ENCODE measurements at places on chromosomes 5 and 9.

DNA sequence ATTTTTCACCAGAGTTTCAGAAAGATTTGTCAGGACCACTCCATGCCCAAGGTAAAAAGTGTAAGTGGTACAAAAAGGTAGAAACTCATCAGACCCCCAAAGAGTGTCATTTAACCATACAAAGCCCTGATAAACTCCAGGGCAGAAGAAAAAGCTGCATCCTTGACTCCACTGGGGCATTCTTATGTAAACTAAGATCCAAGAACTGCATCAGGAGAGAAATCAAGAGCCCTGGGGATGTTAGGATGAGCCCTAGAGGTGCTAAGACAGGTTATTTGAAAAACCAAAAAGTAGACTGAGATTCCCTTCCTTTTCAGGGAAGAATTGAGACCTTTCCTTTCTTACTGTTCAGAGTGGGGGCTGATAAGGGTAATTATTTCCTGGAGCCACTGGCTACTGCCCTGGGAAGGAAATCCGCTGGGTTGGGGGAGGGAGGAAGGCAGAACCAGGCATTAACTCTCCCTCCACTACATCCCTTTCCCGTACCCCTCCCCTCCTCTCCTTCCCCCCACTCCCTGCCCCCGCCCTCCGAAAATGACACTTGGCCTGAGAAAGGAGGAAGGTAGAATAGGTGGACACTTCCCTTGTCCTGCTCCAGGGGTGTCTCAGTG lies 54.7 kb downstream of the FXN start:
- DNase-seq, result no peak

- DNase-seq, result peak; percentile 32
Observed at GRCh38 chr5:147578228-147579024, 68.6 kb upstream of the DPYSL3 start.

GRCh38 chr9:70488098-70488792 lies 73.8 kb upstream of the KLF9 start:
- DNase-seq, result no peak

DNA sequence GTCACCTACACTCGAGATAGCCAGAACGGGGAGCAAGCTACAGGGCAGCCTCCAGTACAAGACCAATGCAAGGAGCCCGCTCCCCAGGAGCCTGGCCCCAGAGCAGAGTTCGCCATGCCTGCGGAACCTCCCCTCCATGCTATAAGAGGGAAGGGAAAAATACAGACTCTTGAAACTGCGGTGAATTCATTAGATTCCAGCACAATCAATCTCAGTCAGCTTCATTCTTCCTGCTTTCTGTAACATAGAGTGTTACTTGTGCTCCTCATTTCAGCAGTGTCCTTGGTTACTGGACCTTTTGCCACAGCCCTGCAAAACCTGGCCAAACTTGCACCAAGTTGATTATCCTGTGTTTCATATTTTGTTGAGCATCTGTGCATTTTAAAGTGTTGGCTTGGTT lies 22.2 kb upstream of the CREBRF start:
- no peak for DNase-seq

DNA sequence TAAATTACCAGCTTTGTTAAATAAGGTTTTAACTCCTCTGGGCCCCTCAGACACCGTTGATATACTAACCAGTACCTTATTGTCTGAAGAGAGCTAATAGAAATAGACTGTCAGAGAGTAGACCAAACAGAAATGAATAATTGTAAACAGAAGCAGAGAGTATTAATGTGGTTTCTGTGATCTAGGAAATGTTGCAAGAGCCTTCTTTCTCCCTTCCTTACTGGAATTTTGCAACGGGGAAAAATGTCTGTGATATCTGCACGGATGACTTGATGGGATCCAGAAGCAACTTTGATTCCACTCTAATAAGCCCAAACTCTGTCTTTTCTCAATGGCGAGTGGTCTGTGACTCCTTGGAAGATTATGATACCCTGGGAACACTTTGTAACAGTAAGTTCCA lies 5.1 kb downstream of the TYRP1 start:
- no peak for DNase-seq

DNA sequence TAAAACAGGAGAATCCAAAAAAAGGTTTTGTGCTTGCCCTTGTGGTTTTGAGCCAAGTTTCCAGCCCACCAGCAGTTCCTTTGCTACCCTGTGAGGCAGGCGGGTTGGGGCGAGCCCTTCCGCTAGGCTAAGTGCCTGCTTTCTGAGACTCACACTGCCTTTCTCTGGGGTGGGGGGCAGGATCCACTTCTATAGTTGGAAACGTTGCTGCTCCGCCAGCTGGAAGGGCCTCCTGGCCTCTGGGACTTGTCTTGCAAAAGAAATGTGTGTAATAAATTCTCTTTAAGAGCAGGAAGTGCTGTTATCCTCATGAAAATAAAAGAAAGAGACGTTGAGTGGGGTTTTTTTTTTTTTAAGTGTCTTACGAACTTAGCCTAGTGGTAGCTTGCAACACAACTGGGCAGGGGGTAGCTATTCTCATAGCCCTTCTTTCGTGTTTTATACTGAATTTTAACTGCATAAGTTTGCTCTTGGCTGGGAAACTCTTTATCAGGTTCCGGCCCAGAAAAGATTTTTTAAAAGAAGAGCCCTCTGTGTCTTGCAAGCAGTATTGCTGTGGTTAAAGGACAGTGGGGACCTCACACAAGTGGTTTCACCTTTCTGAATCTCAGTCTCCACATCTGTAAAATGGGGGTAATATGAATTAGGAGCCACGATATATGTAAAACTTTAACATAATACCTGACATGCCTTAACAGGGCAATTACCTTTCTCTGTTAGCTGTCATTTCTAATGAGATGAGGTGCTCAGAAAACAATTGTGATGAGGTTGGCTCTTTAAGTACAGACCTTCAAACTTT lies 19.8 kb downstream of the JADE2 start:
- DNase-seq, result no peak

DNA sequence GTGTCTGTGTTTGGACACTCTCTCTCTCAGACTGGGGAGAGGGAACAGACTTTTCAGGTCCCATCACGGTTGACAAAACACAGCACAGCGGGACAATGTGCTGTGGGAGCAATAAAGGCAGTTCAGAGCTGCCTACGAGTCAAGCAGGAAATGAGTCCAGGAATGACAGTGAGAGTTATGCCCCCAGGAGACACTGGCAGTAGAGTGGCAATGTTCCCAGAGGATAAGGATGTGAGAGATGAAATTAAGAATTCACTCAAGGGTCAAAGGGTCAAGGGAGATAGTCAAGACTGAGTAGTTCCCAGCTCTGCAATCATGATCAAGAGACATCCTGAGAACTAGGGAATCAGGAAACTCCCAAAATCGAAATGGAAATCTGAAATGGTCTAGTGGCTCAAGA lies 156.1 kb downstream of the LURAP1L start:
- DNase-seq, result no peak

GRCh38 chr5:166724284-166724683 lies 1567.2 kb upstream of the WWC1 start:
- no peak for DNase-seq

GRCh38 chr9:755454-756381 lies 85.8 kb upstream of the DMRT1 start:
- no peak for DNase-seq

All from NCI-H187 treated with DMSO at 0.1 percent for 48 hours (cell line).